ENCODE measurements at places on chromosomes 11 and 22.
A peak's percentile ranks its signal among the peaks of the same experiment; 100 is the strongest.

DNA sequence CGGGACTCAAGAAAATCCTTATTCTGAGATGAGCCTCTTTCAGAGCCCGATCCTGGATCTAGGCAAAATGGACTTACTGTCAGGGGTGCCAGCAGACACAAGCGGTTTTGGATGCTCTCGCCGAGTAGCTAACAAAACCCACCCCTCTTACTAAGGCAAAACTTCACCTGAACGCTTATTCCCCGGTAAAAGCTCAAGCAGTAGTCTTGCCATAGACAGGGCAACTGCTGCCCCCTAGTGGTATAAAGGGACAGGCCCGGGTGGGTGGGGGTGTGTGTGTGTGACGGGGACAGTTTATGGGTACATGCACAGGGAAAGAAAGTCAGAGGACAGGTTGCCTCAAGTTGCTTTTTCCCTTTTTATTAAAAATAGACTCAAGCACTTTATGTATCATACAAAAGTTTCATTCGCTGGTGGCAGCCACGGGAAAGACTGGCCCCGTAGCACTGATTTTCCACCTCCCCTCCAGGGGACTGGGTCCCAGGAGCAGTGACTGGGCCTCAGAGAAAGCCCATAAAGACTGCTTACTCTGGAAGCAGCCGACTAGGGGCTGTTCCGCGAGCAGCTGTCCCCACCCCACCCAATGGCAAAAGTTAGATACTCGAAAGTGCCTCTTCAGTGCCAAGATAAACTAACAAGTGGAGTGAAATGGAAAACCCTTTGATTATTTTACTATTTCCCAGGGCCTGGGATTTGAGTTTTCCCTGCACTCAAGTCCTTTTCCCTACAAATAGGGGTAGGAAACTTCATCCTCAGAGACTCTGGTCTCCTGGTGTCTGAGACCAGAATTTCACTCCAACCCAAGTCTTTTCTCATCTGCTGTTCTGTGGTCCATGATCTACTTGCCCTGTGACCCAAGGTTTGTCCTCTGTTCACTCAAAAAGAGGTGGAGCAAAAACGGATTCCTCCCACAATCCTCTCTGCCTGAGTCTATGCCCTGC, 4.7 kb downstream of the YPEL4 start:
- peak; percentile 73 for DNase-seq

DNA sequence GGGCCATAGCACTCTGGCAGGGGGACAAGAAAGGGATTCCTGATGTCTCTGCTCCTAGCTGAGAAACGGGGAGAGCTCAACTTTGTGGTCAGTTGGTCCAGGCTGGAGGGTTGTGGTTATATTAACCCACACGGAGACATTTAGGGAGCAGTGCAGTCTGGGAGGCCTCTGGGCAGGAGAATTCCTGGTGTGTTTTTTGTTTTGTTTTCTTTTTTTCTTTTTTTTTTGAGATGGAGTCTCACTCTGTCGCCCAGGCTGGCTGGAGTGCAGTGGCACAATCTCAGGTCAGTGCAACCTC, 88.0 kb upstream of the SHISAL1 start:
- no peak for DNase-seq

DNA sequence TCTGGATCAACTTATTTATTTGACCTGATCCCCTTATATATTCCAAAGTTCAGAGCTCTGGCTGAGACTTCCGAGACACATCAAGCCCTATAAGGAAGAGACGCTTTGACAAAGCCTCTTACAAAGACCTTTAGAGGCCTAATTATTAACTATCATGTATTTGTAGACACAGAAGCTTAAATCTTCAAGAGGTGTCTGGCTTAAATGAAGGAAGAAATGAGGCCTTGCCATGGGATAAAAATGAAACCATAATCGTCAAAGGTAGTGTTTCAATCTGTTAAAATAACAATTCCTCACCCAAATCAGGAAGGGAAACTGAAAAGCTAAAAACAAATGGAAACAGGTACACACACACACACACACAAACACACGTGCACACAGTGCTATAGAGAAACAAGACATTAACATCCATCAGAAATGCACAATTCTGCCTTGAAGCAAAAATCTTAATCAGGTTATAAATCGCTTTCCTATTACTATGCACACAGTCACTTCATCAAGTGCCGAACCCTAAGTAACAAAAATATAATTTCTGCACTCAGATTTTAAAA, 50.2 kb downstream of the PITPNB start:
- no peak for DNase-seq

GRCh38 chr11:128458321-128458720, 129.0 kb downstream of the ETS1 start:
- no peak for DNase-seq

GRCh38 chr11:9601037-9601875, 27.8 kb downstream of the WEE1 start:
- peak; percentile 18 for DNase-seq

DNA sequence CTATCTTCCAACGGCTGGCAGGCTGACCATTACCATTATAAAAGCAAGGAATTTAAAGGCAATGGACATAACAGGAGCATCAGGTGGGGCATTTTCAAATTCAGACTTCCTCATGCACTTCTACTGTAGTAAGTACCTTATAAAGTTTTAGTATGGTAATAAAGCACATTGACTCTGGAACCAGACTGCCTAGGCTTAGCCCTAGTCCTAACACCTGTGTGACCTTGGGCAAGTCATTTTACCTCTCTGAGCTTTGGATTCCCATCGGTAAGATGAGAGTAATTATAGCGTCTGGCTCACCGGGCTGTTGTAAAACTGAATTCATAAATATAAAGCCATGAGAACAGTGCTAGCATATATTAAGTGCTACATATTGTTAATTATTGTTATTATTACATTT, 69.2 kb upstream of the OLFML1 start:
- DNase-seq = no peak

DNA sequence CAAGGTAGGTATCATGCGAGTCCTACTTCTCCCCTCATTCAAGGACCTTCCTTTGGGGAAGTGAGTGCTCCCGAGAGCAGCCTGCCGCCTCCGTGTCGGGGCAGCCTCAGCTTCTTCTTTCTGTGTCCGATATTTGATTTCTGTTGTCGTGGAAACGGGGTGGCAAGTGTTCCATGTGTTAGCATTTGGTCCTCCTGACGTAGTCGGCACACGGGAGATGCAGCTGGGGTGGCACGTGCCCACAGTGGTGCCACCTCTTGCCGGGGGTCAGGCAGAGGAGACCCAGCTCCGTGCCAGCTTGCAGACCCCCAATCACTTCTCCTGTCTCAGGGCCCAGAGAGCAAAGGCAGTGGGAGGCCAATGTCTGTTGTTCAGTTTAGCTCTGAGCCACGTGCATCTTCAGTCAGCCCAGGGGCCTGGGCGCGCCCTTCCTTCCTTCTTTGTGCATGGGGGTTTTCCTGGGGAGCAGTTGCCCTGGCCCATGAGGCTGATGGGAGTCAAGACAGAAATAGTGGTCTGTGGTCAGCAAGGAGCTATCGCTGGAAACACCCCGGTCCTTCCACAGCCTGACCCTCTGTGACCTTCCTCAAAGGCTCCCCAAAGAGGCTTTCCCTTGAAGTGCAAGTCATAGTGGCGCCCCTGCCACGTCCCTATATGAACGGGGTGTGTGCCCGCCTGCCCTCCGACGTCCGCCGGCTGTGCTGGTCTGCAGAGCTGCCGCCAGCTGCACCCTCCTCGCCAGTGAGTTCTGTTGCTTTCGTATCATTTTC, 44.5 kb downstream of the PARVB start:
- DNase-seq = peak; percentile 33

DNA sequence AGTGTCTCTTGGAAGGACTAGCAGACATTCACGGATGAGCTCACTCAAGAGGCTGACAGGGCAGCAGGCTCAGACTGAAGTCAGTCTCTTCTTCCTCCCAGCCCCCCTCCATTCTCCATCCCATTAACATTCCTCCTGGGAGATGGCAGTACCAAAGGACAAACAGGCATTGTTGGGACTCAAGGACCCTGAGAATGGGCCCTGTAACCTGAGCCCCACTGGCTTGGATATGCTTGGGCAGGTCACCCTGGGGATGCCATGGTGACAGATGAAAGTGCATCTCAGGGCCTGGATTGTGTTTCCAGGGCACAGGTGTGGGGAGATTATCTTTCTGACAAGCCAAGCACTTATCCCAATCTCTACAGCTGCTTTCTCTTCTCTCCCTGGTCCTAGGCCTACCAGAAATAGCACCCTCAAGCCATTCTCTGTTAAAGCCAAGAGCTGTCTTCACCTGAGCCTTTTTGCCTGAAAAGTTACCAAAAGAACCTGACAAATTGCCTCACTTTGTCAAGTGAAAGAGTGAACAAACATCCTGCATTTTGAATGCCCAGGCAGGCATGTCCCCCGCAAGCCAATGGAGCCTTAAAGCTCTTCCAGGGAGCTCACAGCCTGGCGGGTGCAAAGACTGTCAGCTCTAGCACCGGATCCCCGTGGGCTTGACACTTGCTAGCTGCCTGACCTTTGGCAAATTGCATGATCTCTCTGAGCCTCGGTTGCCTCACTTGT, 366.0 kb upstream of the NARS2 start:
- no peak for DNase-seq

DNA sequence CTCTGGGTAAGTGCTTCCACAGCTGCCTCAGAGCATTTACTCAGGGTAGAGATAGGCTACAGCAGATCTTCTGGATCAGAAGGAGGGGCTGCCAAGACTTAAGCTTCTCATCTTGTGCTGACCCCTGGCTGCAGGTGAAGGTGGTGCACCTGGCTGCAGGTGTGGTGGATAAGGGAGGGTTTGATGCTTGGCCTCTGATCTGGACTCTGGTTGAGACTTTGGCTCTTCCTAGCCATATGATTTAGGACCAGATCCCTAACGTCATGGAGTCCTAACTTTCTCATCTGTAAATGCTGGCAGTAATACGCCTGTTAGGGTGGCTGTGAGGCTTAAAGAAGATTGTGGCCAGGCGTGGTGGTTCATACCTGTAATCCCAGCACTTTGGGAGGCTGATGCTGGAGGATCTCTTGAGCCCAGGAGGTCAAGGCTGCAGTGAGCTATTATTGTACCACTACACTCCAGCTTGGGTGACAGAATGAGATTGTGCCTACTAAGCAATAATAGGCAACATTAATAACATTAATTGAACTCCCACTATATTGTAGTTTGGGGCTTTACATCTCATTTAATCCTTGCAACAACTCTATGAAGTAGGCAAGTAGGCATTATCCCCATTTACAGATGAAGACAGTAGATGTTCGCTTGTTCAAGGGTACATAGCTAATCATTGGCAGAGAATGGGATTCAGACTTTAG, 10.7 kb downstream of the DTX4 start:
- peak; percentile 60 for DNase-seq

GRCh38 chr22:37019309-37020191, at the start of the genes MPST and TST:
TSS of gene MPST (plus strand) at chr22:37019742. CDS start at chr22:37019837, 95 bp downstream.
TSS of gene TST (minus strand) at chr22:37019447. CDS start at chr22:37018732, 715 bp downstream.
- DNase-seq = peak; percentile 36

DNA sequence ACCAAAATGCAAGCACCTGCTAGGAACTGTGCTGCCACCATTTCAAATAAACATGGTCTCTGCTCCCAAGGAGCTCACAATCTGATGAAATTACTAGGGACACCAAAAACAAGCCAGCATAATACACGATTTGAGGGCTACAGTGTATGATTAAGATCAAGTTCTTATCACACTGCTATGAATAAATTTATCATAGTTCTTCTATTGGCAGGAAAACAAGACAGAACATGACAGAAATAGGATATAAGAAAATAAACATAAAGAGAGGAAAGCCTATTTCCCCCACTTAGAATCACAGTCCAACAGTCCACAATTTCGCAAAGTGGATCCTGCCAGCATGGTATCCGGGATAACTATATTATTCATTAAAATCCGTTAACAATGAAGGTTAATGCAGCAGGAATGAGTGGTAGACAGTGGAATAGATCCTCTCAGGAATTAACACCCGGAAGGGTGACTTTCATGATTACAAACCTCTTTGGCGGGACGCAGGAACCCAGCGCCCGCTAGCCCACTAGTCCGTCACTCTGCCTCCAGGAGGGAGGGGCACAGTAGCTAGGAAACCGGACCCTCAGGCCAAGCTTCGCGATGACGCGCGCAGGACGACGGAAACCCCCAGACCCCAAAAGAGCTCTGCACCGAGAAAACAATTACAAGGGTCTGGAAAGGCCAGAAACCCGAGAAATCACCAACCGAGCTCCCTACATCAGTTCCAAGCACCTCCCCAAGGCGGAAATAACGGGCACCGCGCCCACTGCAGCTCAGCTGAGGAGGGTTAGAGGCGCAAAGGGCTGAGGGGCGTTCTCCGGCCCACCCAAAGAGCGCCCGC, 607 bp downstream of the CCDC82 start:
- DNase-seq = no peak

- no peak for DNase-seq
Observed at GRCh38 chr22:50315289-50316113, 8.1 kb upstream of the PLXNB2 start.

- no peak for DNase-seq
Observed at GRCh38 chr22:42604403-42604802, 10.3 kb downstream of the POLDIP3 start.

GRCh38 chr11:6705905-6706535, 22.9 kb upstream of the MRPL17 start:
- DNase-seq = peak; percentile 72

DNA sequence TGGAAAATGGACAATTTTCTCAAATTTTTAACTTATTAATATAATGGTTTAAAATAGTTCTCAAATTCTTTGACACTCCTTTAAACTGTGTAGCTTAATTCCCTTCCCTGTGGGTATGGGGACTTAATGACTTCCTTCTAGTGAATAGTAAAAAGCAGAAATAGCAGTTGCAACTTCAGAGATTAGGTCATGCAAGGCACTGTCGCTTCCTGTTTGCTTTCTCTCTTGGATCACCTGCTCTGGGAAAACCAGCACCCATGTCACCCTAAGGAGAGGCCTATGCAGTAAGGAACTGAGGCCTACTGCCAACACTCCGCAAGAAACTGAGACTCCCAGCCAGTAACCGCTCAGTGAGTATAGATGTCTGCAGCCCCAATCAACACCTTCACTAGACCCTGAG, 5.5 kb upstream of the PANX3 start:
- no peak for DNase-seq

GRCh38 chr22:19119949-19120348, 2.3 kb downstream of the DGCR2 start:
- DNase-seq = no peak

DNA sequence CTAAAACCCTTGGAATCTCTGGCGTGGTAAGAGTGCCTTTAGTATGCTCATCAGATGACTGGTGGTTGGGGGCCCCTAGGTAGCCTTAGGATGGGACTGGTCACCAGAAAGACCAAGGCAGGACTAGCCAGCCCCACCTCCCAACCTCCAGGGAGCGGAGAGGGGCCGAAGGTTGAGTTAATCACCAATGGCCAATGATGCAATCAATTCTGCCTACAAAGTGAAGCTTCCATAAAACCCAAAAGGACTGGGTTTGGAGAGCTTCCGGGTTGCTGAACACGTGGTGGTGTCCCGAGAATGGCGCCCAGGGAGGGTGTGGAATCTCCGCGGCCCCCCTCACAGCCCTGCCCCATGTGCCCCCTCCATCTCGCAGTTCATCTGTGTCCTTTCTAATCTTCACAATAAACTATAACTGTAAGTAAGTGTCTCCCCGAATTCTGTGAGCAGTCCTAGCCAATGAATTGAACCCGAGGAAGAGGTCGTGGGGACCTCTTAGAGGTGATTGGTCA, 66.4 kb upstream of the SLC22A12 start:
- no peak for DNase-seq

DNA sequence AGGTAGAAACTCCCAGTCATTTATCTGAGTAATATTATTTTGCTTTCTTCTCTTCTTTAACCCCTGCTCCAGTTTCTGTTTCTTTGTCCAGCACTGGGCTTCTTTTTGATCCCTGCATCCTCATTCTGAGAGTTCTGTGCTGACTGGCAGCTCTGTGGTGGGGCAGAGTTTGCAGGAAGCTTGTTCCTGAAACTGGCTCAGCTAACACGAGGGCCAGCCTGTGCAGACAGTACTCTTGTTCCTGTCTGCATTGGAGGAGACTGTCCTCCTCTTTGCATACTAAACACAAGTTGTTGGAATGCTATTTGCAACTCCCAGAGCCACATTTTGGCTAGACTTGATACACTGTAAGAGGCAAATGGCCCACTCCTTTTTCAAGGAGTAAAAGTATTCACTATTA, 93.1 kb upstream of the HORMAD2 start:
- DNase-seq = no peak

Data from CD4-positive, alpha-beta T cell (primary cell).